ENCODE measurements at places on chromosomes 2 and 18. TPM values are rescaled to one million over a fixed set of nuclear protein-coding genes. Genes with fewer than 3 reads are reported as not detected.

DNA sequence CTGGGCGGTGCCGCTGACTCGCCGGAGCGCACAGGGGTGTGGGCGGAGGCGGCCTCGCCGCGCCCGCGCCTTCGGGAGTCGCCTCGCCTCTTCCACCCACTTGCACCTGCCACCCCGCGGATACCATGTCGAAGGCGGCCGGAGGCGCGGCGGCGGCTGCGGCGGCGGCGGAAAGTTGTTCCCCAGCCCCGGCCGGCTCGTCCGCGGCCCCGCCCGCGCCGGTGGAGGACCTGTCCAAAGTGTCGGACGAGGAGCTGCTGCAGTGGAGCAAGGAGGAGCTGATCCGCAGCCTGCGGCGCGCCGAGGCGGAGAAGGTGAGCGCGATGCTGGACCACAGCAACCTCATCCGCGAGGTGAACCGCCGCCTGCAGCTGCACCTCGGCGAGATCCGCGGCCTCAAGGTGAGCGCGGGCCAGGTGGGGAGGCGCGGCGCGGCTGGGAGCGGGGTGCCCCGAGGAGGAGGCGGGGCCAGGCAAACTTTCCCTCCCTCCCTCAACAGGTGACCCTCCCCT, 766 bp downstream of the CCDC85A start:
- no peaks in the 10 kb centered on the region for H3K36me3 ChIP-seq
- no peak overlapping the region for H3K27ac ChIP-seq
- peaks cover 3% of the 10 kb centered on the region for H3K27me3 ChIP-seq
- H3K4me1 ChIP-seq = no peaks in the 10 kb centered on the region
- DNase-seq = peak; percentile 55

DNA sequence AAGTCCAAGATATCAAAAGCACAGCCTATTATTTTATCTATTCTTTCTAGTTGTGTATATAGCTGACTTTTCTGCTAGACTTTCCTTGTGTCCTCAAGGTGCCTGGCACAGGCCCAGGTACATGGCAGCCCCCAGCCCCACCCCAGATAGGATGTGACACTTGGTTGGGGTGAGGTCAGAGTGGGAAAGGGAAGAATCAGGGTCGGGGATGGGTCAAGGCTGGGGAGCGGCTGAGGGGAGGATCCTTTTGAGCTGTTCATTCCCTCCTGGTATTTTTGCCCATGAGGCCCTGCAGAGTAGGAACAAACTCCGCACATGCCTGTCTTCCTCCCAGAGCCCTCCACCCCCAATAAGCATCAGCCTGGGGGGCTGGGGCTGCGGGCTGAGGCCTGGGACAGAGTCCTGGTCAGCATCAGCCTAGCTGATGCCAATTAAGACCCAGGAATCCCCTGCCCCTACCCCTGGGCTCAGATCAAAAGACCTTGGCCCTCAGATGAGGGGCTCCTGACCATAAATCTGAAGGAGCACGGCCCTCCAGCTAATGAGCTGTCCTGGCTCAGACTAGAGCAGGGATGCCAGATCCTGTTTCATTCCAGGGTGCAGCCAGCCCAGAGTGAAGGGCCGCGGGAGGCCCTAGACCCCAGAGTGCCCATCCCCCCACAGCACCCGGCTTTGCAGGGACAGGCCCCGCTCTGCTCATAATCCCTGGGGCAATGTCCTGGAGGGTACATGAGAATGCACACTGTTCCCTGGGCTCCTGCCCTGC, 85.3 kb downstream of the SDC1 start:
- H3K27ac ChIP-seq = no peak overlapping the region
- H3K36me3 ChIP-seq = no peaks in the 10 kb centered on the region
- H3K27me3 ChIP-seq = no peaks in the 10 kb centered on the region
- no peak for DNase-seq
- H3K4me3 ChIP-seq = no peak overlapping the region

DNA sequence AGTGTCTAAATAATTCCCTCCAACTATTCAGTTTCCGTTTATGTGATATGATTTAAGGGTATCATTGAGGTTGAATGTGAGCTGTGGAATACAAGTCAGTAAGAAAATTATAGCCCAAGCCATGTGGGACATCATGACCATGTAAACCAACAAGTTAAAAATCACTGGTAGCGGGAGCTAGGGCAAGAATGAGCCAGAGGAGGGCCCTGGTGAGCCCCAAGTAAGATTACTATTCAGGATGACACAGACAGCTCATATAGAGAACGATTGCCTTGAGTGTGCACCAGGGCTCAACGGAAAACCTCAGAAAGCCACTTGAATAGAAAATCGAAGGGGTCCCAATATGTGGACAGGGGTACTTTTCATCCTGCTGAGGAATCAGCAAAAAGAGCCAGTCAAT, 87.8 kb upstream of the RBMS1 start:
- H3K27me3 ChIP-seq = no peaks in the 10 kb centered on the region
- H3K4me3 ChIP-seq = no peak overlapping the region
- no peaks in the 10 kb centered on the region for H3K36me3 ChIP-seq

DNA sequence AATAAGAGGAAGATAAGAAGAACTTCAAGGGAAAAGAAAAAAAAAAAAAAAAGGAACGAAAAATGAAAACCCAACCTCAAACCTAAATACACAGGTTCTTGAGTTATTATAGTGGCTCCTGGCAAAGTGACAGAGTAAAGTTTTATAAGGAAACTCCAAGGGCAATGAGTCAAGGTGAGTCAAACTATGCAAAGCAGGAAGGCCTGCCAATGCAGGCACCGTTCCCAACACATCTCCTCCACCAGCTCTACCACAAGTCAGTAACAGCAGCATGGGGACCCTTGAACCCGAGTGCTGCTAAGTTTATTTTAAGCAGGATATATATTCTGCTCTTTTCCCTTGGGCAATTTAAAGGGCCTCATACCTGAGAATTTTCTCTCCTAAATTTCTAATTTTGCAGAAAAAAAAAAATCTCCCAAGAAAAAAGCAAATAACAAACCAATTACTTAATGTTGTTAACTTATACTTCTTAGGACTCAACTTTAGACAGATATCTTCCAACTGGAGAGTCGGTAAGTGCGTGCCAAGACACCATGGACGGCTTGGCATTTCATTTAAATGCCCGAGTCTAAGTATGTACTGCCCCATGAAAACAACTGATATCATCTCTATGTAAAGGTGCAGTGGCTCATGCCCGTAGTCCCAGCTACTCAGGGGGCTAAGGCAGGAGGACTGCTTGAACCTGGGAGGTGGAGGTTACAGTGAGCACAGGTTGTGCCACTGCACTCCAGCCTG, 75.7 kb upstream of the TFCP2L1 start:
- peak; percentile 40 for DNase-seq
- H3K4me1 ChIP-seq = peaks cover 38% of the 10 kb centered on the region
- no peaks in the 10 kb centered on the region for H3K27me3 ChIP-seq
- peaks cover 55% of the 10 kb centered on the region for H3K36me3 ChIP-seq

DNA sequence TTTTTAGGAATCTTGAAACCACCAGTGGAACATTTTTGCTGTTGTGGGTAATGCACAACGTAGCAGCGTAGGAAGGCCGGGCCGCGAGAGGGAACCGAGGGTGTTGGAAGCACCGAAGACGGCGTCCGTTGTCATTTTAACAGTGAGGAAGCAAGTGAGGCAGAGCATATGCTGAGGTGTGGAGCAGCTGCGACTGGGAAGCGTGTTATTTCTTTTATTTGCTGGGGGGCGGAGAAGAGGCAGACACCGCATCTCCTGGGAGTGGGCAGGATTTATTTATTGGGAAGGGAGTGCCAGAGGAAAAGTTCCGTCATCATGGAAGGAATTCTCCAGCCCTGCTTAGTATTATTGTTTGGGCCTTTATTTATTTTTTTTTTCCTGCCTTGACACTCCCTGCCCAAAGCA, 232.8 kb downstream of the KLHL29 start:
- H3K27me3 ChIP-seq = no peaks in the 10 kb centered on the region
- H3K27ac ChIP-seq = peak overlapping the region; percentile 69
- H3K4me3 ChIP-seq = peak overlapping the region; percentile 21
- DNase-seq = no peak

GRCh38 chr2:201256082-201256481, 4.3 kb upstream of the CASP8 start:
- H3K27ac ChIP-seq = no peak overlapping the region
- no peaks in the 10 kb centered on the region for H3K4me1 ChIP-seq
- H3K27me3 ChIP-seq = no peaks in the 10 kb centered on the region
- H3K4me3 ChIP-seq = no peak overlapping the region

- peak overlapping the region; percentile 36 for H3K27ac ChIP-seq
- DNase-seq = no peak
- H3K4me3 ChIP-seq = peak overlapping the region; percentile 33
- no peaks in the 10 kb centered on the region for H3K27me3 ChIP-seq
- H3K4me1 ChIP-seq = no peaks in the 10 kb centered on the region
These were observed 44.2 kb upstream of the SLC39A10 start for GRCh38 chr2:195612611-195613495.

DNA sequence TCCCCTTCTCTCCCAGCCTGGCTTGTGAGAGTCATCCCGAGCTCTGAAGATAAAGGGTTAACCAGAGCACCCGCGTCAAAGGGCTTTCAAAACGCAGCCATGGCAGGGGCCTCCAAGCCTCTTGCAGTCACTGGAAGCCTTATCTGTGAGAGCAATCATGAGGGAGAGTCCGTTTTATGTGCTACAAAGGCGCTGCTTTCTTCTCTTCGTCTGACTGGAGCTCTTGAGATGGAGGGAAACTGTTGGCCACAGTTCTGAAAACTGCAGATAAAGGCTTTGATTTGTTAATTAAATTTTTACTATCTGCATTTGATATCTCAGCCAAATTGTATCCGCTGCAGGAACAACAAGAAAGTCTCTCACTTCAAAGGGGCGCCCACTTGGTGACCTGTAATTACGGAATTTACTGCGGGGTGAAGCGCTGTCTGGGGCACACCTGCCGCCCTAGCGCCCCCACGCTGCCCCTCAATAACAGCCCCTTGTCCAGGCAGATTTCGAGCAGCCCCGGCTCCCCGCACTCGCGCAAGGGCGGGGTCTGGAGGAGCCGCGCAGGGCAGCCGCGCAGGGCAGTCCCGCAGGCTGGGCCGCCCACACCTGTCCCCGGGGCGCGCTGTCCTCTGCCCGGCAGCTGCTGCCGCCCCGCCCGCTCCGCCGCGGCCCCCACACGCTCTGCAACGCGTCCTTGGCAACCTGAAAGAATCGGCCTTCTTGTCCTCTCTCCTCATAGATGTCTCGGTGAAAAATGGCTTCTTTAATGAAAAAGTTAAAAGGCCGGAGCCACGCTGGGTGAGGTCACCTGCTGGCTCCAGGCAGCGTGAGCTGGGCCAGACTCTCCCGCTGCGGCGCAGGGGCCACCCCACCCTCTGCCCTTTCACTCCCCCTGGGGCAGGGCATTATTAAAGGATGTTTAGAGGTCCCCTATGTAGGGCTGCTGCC, 217.9 kb downstream of the VAPA start:
- H3K27me3 ChIP-seq = no peaks in the 10 kb centered on the region
- DNase-seq = peak; percentile 48
- H3K27ac ChIP-seq = no peak overlapping the region
- H3K36me3 ChIP-seq = no peaks in the 10 kb centered on the region
- peaks cover 15% of the 10 kb centered on the region for H3K4me1 ChIP-seq

DNA sequence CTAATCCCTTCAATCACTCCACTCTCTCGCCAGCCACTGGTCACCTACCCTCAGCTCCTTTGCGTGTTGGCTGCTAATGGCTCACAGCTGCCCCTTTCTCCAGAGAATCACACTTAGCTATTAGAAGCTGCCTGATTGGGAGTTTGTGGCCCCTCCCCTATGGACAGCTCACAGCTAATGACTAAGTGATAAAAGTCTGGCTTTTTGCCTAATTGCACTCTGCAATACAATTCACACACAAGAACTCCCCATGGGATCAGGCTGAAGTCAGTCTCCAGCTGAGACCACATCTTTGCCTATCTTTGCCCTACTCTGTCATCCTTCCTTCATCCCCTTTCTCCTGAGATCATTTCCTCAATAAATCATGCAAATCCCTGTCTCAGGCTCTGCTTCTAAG, 701.9 kb upstream of the RAB6C start:
- no peak overlapping the region for H3K27ac ChIP-seq
- peaks cover 13% of the 10 kb centered on the region for H3K4me1 ChIP-seq
- H3K4me3 ChIP-seq = no peak overlapping the region
- DNase-seq = no peak
- no peaks in the 10 kb centered on the region for H3K36me3 ChIP-seq
- H3K27me3 ChIP-seq = no peaks in the 10 kb centered on the region

GRCh38 chr2:13240789-13241487, 524.2 kb downstream of the TRIB2 start:
- no peaks in the 10 kb centered on the region for H3K36me3 ChIP-seq
- H3K27ac ChIP-seq = no peak overlapping the region
- no peaks in the 10 kb centered on the region for H3K4me1 ChIP-seq
- H3K4me3 ChIP-seq = no peak overlapping the region
- H3K27me3 ChIP-seq = no peaks in the 10 kb centered on the region

GRCh38 chr2:20299113-20299512, 51.5 kb downstream of the PUM2 start:
- no peak for DNase-seq
- H3K27me3 ChIP-seq = no peaks in the 10 kb centered on the region
- no peak overlapping the region for H3K27ac ChIP-seq
- no peaks in the 10 kb centered on the region for H3K4me1 ChIP-seq

GRCh38 chr2:238882082-238882755, 34.3 kb downstream of the TWIST2 start:
- H3K4me1 ChIP-seq = no peaks in the 10 kb centered on the region
- H3K27ac ChIP-seq = no peak overlapping the region
- H3K27me3 ChIP-seq = no peaks in the 10 kb centered on the region
- no peaks in the 10 kb centered on the region for H3K36me3 ChIP-seq
- DNase-seq = no peak

- H3K27ac ChIP-seq = no peak overlapping the region
- H3K4me1 ChIP-seq = peaks cover 6% of the 10 kb centered on the region
- no peak for DNase-seq
- H3K4me3 ChIP-seq = no peak overlapping the region
These were observed 555.5 kb upstream of the TNP1 start for GRCh38 chr2:217415316-217415715.

DNA sequence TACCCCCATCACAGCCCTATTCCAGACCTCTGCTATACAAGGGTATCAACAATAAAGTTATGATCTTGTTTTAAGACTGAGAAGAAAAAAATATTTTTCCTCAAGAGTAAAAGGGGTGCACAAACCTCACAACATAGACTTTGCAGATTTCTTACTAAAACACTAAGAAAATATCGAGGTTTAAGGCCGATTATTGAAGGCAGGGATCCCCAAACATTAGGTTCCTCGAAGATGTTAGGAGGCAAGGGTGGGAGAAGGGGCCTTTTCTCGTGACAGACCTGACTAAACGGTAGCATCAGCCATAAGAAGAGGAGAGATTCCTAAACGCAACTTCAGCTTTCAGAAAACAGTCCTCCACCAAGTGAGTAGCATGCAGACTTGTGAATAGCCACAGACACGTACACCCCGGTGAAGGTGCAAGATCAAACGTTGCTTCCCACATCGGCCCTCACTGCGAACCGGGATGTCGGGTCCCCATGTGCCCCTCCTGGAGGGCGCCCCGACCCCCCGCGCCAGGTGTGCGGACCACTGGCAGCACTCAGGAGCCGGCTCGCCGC, 678 bp downstream of the PIAS2 start:
- H3K27me3 ChIP-seq = no peaks in the 10 kb centered on the region
- peak overlapping the region; percentile 86 for H3K4me3 ChIP-seq
- H3K36me3 ChIP-seq = no peaks in the 10 kb centered on the region
- DNase-seq = no peak
- peak overlapping the region; percentile 94 for H3K27ac ChIP-seq
- peaks cover 32% of the 10 kb centered on the region for H3K4me1 ChIP-seq

- no peak overlapping the region for H3K27ac ChIP-seq
- no peaks in the 10 kb centered on the region for H3K36me3 ChIP-seq
- H3K4me3 ChIP-seq = no peak overlapping the region
- no peaks in the 10 kb centered on the region for H3K4me1 ChIP-seq
- no peak for DNase-seq
These were observed 282.7 kb downstream of the DCDC2C start for GRCh38 chr2:3986063-3986462.

Gene ALK
- total RNA-seq = 0.11 TPM

Gene KCNS3
- total RNA-seq = 14.6 TPM

Gene RGPD4
- 0.17 TPM for total RNA-seq

Gene MAT2A
- total RNA-seq = 127 TPM

Gene EGR4
- total RNA-seq = not detected
